ENCODE measurements at places on chromosomes 3 and 15.

- DNase-seq, result no peak
Measured at GRCh38 chr15:60620708-60621107, 141.8 kb upstream of the ICE2 start.

DNA sequence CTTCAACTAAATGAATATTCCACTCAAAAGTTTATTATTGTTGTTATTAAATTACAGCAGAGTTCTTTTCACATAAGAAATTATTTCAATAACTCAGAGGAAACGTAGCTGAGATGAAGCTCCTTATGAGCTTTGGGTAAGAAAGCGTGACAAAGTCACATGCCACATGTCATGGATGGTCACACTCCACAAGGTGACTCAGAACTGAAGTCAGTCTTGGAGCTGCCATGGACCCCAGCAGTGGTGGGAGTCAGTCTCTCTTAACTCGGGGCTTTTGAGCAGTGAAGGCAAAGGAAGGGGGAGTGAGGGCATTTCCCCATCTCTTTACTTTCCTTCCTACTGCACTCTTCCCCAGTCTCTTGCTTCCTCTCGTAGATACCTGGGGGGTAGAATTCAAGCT is 87.5 kb upstream of the FAM3D start:
- DNase-seq, result no peak

GRCh38 chr3:73839032-73839431 is 214.3 kb upstream of the PDZRN3 start:
- no peak for DNase-seq

DNA sequence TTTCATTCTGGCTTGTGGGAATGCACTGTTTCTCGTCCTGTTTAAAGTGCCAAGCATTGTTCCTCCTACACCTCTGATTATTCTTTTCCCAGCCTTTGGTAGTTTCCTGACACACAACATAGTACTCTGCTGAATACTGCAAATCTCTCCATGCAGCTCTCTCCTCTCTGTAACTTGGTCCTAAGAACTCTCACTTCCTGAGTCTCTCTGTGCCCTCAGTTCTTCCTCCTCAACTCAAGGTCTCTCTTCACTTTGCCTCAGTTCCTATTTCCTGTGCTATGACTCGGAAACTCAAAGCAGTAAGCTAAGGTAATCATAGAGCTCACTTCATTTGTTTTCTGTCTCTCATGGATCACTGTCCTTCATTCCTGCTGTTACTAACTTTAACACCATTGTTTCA is 113.4 kb downstream of the ZNF280D start:
- DNase-seq, result no peak

- no peak for DNase-seq
Measured at GRCh38 chr15:41562784-41563198, 3.8 kb downstream of the TYRO3 start.

DNA sequence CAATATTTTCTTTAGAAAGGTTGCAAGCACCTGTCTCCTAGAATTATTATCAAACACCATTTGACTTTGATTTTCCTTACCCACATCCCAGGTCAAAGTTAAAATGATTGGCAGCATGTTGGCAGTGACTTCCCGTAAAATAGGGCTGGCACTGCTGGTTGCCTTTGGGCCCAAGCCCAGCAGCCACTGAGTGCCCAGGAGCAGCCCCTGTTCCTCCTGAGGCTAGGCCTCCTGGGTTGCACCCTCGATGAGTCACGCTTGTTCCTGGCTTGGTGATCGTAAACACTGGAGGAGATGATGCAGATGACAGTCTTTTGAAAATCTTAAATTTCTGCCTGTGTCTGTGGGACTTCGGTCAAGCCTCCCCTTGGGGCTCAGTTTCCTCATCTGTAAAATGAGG is 290.0 kb downstream of the TLE3 start:
- no peak for DNase-seq

DNA sequence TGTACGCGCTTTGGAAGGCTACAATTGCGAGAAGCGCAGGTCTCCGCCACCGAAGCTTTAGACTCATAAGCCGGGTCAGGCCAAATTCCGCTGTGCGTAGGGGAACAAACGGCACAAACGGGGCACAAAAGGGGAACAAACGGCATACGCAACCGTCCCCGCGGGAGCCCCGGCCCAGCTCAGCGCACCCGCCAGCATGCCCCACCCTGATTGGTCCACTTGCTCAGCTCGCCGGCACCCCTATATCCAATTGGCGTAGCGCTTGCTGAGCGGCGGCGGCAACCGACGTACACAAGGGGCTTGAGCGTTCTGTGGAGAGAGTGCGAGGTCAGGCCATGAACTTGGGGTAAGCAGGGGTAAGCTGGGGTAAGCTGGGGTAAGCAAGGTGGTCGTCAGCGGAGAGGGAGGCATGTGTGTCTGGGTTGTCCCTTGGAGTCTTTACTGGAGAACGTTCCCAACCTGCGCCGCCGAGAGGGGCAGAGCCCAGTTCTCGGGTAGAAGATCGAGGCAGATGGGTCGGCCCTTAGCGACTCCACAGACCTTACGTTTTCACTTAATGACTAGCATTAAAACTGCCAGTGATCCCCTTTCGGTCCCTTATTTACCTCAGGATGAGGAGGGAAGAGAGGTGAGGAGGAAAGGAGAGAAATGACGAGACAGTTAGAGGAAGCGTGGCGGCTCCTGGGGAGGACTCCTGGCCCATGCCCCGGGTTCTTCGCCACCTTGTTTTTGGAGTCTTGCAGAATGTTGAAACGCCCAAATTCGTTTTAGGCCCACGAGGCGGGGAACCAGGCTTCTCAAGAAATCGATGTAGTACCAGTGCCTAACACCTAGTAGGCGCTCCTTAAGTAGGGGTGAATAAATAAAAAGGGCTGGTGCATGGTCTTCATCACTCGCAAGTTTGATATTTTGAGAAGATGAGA is at the start of gene CCDC66:
TSS of gene CCDC66 (plus strand) at position 268 of the 923 bp plus-strand sequence. CDS start at position 336, 68 bp downstream.
- DNase-seq, result peak; percentile 91

DNA sequence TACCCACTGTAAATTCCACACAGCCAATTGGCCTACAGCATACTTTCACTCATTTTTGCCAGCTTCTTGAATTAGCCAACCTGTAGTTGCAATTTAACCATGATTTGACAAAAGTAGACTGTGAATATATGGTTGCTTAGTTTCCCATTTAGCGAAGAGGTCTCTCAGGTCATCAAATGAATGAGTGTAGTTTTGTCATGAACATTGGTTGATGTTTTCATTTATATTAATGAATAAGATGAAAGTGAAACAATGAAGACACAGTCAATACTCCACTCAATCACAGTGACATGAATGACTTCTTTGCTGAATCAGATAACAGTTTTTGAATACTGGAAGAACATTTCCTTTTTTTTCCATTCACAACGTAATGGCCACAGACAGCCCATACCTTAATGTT is 15.3 kb upstream of the FAM3D start:
- no peak for DNase-seq

GRCh38 chr3:124999897-125000435 is 55.8 kb downstream of the HEG1 start:
- DNase-seq, result no peak

DNA sequence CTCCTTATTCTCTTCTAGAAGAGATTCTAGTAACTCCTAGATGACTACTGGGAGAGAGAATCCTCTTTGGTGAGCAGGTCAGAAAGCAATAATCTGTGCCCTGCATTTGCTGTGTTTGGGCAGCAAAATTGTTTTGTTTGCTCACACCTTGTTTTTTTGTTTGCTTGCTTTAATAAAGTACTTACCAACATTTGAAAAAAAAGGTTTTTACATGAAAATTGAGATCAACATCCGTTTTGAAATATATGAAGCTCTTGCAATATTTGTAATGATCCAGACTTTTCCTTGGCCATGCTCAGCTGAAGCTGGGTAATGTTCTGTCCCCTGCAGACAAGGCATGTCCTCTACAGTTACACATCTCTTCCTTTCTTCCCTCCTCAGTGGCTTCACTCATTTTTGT is 62.2 kb downstream of the DIPK2A start:
- DNase-seq, result no peak

DNA sequence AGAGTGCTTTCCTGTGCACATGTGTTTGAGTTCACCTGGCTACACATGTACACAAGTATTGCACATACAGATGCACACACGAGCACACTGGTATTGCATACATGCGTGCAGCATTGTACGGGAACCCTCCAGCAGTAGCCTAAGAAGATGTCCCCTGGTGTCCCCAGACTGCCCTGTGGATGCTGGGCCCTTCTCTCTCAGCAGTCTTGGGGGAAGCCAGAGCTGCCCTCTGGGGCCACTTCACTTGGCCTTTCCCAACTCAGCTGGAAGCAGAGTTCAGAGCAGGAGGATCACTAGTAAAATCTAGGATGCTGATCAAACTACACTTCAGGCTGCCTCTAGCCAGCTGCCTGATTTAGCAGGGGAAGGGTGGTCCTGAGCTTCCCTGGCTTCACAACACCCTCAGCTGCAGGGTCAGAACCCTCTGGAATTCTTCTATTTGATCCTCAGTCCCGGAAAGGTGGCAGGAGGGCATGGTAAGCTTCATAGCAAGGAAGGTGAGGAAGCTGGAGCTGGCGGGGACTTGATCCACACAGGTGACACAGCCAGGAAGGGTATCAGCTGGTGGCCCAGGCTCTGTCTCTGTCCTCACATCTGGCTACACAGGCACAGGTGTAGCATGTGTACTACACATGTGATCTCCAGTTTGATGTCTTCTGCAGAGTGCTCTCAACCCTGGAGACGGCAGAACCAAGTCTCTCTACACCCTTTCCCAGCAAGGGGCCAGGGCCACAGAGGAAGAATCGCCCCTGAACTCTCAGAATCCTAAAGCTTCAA is 36.5 kb downstream of the KLF15 start:
- DNase-seq, result no peak

GRCh38 chr3:52055537-52056351 is 627 bp downstream of the DUSP7 start:
- DNase-seq, result peak; percentile 30

DNA sequence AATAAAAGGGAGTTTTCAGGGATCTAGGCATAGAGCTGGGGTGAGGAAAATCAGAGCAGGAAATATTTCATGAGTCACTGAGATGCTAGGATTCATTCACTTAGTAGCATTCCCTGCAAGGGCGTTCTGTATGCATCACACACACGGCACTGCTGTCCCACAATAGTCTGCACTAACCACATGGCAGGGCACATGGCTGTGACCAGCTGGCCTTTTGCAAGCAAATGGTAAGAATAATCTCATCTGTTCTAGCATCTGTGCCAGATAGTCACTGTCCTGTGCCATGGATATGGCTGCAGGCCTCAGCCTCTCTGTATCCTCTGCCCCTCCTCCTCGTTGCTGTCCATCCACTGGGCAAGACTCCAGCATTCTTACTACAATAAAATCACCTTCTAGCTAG is 37.8 kb downstream of the BOC start:
- no peak for DNase-seq

GRCh38 chr15:39265261-39265660 is 315.6 kb upstream of the THBS1 start:
- DNase-seq, result no peak

- no peak for DNase-seq
Measured at GRCh38 chr3:109685084-109686079, 348.0 kb upstream of the DPPA4 start.

GRCh38 chr3:66552846-66553245 is 52.0 kb upstream of the LRIG1 start:
- DNase-seq, result no peak

DNA sequence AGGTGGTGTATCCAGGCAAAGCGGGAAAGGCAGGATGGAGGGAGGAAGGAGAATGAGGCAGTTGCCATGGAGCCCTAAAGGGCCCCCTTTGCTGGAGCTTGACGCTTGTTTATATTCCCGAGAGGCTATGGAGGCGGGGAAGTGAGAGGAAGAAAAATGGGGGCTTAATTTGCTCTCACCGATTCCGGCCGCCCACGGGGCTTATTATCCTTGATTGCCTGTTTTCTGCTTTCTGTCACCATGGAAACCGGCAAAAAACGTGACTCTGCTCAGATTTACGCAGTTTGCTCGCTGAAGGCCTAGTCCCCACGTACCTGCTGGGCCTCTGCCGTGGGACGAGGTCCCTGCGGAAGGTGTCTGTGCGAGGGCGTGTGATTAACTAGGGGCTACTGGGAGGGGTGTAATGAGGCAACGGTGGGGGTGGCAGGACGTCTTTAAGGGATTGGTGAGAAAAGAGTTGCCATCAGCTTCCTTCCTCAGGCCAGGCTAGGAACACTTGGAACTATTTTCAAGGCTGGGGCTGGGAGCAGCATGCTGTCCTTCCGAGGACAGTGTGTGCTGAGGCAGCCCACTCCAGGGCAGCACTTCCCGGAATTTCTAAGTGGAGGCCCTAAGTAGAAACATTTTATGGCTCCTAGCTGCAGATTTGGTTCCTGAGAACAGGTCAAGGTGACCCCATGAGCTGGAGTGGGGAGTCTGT is 110.8 kb upstream of the NDN start:
- no peak for DNase-seq

DNA sequence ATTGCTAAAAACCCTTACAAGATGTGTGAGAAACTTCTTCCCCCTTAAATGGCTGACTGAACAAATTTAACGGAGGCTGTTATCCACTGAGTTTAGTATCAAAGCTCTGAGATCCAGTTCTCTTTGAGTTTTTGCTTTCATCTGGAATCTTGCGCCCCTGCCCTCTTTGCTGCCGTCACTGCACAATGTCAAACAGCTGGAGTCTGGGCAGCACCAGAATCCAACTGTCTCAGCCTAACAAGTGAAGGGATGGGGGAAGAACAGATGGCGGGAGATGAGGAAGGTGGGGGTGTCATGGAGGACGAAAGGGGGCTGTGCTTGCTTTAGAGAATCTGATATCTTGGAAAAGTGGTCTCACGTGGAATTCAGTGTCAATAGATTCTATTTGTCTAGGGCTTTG is 7.0 kb upstream of the BOC start:
- no peak for DNase-seq

DNA sequence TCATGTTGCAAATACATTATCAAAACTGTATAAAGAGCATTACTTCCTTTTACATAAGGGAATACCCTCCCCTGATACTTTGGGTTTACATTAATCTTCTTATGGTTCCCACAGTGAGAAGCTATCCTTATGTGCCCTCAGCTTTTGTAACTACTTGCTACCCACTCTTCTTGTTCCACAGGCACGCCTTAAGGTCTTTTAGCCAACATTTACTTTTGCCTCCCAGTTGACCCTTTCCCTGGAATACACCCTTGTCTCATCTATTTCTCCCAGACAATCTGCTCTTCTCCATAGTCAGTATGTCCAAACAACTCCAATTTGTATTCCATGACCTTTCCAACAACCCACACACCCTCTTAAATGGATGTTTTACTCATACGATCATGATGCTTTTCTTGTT is 116.8 kb upstream of the COL8A1 start:
- DNase-seq, result no peak

GRCh38 chr3:132625613-132626012 is 28.5 kb downstream of the ACKR4 start:
- DNase-seq, result no peak

All from activated T-cell treated with anti-CD3 and anti-CD28 coated beads, Interleukin-2, amount 50 U/mL, for 4 hours (primary cell).